Eye (tissue), 1 donor: ENCODE measurements at places on chromosomes 3 and 15.

GRCh38 chr3:123576122-123576521 is 8.7 kb downstream of the HACD2 start:
- no peak for DNase-seq

DNA sequence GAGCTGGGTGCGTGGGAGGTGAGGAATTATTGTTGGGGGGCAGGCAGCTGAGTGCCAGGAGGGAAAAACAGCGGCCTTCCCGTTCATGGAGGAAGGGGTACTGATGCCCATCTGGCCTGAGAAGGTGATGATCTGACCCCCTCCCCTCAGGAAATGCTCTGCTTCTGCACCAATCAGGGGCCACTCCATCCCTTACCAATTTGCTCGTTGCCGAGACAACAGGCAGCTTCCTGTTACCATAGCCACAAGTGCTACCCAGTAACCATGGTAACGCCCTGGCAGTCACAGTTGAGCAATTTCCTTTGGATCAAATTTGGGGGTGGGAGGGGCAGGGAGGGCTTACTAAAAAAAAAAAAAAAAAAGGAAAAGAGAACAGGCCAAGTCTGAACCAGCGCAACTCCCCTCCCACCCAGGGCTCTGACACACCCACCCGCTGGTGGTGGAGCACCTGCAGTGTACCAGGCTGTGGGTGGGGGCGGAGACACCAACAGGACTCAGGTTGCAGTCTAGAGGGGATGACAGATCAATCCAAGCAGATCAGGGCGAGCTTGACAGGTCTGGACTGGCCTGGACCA is 13.7 kb downstream of the CELF6 start:
- peak; percentile 67 for DNase-seq

DNA sequence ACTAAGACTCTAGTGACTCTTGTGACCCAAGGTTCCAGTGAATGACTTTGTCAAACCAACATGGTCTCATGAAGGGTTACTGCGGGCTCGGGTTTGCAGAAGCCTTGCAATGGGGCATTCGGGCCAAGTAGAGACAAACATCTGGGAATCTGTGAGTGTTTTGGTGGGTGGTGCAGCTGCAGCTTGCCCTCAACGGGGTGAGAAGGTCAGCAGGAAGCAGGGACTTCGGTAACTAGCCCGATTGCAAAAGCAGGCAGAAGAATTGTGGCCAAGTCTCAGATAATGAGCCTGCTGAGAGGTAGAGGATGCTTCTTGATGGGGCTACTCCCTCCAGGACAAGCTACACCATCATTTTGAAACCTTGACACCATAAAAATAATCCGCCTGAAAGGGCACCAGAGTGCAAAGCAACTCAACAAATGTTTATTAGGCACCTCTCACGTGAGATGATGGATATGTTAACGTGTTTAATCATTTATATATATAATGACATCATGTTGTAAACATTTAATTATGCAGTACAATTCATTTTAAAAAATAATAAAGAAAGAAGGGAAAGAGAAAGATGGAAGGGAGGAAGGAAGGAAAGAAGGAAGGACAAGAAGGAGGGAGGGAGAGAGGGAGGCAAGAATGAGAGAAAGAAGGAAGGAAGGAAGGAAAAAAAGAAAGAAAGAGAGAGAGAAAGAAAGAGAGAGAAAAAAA is 263.9 kb upstream of the IGF1R start:
- DNase-seq: no peak

DNA sequence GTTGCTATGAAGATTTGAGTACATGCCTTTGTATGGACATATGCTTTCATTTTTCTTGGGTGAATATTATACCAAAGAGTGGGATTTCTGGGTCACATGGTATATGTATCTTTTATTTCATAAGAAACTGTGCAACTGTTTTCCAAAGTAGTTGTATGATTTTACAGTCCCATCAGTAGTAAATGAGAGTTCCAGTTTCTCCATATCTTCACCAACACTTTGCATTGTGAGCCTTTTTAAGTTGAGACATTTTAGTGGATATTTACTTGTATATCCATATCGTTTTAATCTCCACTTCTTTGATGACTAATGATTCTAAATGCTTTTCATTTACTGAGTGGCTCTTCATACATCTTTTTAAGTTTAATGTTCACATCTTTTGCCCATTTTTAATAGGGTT is 20.3 kb downstream of the MEF2A start:
- no peak for DNase-seq

DNA sequence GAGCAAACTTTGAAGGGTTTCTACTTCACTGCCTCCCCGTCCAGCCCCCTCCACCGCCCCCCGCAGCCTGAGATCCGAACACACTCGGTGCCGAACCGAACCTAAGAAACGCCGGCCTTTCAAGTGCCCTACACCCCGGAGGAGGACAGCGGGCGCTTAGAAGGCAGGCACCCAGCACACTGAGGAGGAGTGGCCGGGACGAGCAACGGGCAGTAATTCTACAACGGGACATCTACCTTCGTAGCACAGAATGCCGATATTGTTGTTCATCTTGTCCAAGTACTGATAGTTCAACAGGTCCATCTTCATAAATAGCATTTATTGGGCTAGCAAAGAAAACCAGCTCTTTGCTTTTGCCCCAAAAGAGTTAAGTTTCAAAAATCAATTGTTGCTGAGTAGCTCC is 513 bp downstream of the VGLL4 start:
- DNase-seq: no peak

GRCh38 chr3:17301271-17301670 is 416.5 kb downstream of the PLCL2 start:
- DNase-seq: no peak

- DNase-seq: peak; percentile 64
These were observed 32.9 kb upstream of the MTMR10 start for GRCh38 chr15:31024330-31024729.

DNA sequence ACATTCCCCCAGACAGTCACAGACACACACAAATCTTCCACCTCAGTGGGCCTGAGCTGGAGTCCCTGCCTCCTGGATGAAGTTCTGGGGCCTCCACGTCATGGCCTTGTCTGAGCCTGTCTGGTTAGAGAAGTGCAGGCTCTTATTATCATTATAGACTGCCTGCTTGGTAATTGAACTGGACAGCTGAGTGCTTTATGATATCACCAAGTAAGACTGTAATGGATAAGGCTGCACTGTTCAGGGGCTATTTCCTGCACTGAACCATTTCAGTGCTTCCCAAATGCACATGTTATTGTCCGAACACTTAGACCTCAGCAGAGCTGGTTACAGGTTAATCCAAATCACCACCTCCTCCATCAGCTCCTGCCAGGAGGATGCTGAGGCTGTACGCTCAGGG is 8.7 kb upstream of the ST6GAL1 start:
- peak; percentile 90 for DNase-seq

DNA sequence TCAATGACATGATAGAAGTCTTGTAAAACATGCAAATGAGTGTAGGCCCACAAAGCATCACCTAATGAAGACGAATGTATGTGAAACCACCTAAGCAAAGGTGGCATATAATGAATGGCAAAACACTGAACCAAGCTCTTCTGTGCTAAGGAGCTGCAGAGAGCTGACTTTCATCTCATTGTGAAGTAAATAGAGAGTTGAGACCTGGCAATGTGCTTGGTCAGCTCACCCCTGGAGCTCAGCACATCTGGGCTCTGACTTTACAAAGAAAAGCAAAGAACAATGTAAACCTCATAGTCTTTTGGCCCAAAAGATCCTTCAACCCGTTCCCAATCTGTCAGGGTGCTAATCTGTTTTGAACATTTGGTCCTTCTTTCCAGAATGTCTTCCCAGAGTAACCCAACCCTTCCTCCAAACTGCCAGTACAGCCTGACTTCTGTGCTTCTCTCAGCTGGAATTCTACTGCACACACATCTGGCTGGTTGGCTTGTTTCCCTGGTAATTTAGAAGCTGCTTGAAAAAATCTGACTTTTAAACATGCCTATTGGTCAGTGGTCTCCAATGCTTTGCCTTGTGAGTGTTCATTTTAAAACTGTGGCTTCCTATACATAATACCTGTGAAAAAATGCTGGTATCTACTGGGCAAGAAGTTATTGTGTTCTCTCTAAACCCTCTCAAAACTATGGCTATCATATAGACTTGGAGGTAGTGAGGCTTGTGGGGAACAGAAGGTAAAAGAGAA is 101.7 kb downstream of the CD200R1L start:
- DNase-seq: peak; percentile 16

DNA sequence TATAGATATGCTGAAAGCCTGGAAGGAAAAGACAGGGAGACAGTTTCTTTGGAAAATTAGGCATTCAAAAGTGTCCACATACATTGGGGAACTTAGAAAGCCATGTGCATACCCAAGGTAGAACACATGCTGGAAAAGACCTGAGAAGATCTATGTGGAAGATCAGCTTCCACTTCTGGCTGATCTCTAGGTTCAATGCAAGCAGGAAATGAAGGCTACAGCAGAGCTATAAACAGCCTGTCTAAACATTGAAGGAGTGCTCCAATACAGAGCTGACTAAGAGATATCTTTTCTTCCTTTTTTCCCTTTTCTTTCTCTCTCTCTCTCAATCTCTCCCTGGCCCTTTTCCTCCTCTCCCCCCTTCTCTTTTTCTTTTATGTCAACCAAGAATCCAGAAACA is 73.6 kb upstream of the TCF12 start:
- DNase-seq: no peak

GRCh38 chr3:152272771-152273242 is 4.1 kb downstream of the MBNL1 start:
- peak; percentile 59 for DNase-seq

GRCh38 chr15:101013201-101013550 is 94.0 kb downstream of the LRRK1 start:
- no peak for DNase-seq

- no peak for DNase-seq
These were observed 45.2 kb upstream of the UMPS start for GRCh38 chr3:124685067-124685466.

GRCh38 chr3:16869261-16870005 is 15.3 kb upstream of the PLCL2 start:
- DNase-seq: no peak

DNA sequence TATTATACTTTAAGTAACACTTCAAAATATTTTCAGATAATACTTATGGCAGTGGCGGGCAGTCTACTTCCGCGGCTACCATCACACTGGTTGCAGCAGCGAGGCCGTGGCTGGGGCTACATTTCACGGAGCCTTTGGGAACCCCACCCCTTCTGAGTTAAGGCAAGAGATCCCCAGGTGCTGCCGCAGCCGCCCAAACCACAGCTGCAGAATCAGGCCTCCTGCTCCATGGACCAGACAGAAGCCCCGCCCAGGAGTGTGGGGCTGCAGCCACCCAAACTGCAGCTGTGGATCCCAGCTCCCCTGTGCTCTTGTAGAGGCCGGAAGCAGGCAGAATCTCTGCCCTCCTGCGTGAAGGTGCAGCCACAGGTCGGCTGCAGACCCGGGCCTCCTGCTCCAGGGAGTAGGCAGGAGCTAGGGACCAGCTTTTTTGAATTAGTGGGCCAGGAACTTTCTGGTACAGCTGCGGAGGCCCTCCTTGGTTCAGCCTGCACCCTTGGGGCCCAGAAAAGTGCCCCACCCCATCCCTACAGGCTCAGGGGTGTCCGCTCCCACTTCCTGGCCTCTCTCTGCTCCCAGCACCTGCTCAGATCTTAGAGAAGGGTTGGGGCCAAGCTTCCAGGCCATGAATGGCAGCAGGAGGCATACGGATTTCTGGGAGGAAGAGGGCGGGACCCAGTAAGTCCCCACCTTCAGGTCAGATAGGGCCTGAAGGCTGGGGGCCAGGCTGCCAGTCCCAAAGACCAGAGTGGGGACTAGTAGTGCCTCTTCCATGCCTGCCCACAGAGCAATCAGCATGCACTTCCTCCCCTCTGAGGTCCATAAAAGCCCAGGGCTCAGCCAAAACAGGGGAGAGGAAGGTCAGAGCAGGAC is 1188.8 kb upstream of the CADM2 start:
- DNase-seq: no peak

GRCh38 chr15:59268852-59269407 is 62.3 kb downstream of the LDHAL6B start:
- no peak for DNase-seq

GRCh38 chr3:195752066-195752465 is 31.3 kb downstream of the MUC20 start:
- no peak for DNase-seq

- DNase-seq: no peak
These were observed 74.0 kb upstream of the PLCL2 start for GRCh38 chr3:16810593-16811367.

DNA sequence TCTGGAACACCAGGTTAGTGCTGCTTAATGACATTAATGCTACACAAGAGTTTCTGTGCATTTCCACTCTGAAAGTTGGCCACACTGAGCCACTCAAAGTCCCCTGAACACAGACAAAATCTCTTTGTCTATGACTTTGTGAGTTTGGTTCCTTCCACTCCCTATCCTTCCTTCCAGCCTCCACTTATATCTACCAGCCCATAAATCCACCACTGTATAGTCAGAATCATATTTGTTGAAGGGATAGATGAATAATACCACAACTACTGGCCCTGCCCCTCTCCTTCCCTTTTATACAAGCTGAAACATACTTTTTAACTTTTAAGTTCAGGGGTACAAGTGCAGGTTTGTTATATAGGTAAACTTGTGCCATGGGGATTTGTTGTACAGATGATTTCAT is 127.5 kb downstream of the ABHD5 start:
- no peak for DNase-seq

DNA sequence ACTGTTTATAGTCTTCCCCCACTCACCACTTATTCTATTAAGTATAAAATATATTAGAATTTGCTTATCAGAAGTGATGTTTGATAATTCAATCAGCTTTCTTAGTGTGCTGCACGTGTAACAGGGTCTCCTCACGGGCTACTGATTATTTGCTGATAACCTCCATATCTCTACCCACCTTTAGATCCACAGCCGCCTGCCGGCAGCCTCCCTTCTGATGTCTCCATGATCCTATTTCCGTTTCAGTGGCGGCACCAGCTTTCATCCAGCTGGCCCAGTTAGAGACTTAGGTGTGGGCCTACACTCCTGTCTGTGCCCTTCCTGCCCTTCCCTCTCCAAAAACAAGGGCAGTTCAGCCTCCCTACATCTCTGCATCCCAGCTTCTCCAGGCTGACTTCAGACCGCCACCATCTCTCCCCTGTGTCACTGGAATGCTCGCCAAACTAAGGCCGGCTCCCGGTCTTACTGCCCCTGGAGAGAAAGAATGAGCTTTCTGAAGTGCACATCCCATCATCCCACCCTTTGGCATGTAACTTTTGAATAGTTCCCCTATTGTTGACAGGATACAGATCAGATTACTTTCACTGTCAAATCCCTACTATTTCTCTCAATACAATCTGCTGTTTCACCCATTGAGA is 76.6 kb upstream of the PRTG start:
- no peak for DNase-seq
